HS-5 (cell line): ENCODE measurements at places on chromosomes 16 and 17.

- no peak for DNase-seq
Measured at GRCh38 chr17:27519550-27519949, 63.3 kb downstream of the KSR1 start.

DNA sequence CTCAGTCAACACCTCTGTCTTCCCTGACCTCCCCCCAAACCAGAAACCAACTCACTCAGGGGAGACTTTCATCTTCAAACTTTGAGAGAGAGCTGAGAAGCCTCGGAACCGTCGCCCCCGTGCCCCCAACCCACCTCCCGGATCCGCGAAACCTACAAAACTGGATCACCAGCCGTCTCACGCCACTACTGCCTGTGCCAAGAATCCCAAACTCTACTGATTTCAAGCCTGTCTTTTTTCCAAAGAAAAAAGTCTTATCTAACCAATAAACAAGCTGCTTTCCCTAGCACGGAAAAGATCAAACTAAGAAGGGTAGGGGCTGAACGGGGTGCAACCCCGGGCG, 2.0 kb downstream of the AXIN2 start:
- no peak for DNase-seq

DNA sequence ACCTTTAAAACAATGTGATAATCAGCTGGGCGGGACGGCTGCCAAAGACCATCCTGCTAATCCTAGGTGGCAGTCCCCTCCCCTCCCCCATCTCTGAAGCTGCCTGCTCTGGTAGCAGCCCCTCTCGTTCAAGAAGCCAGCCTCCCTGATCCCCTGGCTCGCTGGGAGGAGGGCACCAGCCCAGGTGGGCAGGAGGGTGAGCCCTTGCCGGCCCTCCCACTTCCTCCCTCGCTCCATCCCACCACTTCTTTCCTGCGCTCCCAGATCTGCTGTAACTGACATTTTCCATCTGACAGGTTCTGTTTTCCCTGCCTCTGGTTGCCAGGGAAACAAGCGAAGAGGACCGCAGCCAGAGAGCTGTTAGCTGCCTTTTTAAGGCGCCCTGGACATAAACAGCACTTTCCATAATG, 155.7 kb upstream of the TNRC6C start:
- no peak for DNase-seq

DNA sequence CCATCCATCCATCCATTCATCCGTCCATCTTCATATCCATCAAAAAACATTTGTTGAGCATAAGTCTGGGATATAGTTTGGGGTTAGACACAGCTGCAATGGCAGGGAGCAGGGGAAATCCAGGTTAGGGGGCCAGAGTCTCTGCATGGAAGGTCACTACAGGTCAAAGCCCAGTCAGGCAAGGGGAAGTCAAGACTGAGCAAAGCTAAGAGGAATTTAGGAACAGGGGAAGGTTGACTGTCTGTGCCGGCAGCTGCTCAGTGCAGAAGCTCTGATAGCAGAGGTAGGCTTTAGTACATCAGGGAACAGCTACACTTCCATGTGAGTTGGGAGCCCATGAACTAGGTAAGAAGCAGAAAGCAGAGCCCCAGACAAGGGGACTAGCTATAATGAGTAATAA, 68.1 kb downstream of the IRF8 start:
- DNase-seq, result no peak

- no peak for DNase-seq
Measured at GRCh38 chr17:60067871-60068270, 10.8 kb downstream of the HEATR6 start.
